ENCODE measurements at places on chromosomes 7 and 10.

DNA sequence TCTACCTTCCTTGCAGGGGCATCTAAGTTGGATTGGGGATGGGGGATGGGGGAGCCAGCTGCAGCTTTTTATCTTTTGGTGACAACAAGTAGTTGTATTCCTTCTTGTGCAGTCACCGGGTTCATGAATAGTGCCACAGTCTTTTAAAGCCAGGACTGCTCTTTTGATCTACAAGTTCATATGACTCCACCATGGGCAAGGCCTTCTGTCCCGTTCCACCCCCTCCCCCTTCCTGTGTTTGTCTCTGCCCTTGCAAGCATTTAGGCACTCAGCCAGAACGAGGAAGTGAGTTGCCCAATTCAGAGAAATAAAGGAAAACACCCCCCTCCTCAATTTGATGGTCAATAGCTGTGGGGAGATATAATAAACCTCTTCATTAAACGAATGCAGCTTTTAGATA lies 44.8 kb upstream of the EGR2 start:
- no peak for DNase-seq

GRCh38 chr7:84700563-84701370 lies 486.1 kb downstream of the SEMA3D start:
- no peak for DNase-seq

- no peak for DNase-seq
These were observed 14.7 kb downstream of the BRAT1 start for GRCh38 chr7:2540641-2541051.

DNA sequence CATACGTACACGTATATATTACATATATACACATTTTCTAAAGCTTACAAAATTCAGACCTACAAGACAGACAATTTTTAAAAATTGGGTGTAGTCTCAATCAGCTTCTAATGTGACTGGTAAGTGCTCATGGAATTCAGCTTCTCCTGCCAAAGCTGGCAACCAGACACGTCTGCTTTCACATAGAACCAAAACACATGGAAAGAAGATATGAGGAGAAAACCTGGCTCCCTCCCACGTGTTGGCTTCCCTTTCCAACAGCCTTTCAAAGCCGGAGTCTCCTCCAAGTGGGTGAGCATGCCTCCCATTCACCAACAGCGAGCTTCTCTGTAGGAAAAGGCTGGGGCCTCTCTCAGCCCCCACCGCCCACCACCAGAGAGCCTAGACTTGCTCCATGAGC lies 33.4 kb downstream of the CDCA7L start:
- DNase-seq, result no peak

- peak; percentile 7 for DNase-seq
These were observed 12.1 kb upstream of the TRUB1 start for GRCh38 chr10:114925587-114926586.

DNA sequence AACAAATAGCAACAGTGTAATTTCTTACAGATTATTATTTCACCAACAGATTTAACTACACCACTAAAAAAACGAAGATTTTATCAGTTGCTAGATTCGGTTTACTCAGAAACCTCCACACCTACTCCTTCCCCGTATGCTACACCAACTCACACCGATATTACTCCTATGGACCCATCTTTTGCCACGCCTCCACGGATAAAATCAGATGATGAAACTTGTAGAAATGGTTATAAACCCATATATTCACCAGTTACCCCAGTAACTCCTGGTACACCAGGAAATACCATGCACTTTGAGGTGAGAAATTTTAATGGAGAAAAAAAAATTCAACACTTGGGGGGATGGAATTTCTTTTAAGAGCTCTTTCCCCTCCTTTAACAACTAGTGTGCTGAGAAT lies 92.5 kb downstream of the KMT2E start:
- DNase-seq, result no peak

DNA sequence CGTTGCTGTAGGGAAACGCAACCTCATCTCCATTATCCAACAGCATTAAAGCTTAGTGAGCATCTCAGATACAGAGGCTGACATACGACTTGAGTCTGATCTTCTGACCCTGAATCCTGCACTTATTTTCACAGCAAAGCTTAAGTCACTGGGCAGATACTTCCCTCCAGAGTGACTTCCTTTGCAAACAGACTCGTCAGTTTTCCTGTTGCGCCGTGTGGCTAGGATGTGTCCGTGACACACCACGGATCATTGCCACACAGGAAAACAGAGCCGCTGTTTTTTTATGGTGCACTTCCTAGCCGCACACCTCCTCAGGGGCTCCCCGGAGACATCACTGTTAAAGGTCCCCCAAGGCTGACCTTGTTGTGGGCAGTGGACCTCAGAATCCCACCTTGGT lies 94.9 kb upstream of the MKI67 start:
- no peak for DNase-seq

GRCh38 chr10:12465385-12466136 lies 116.2 kb downstream of the CAMK1D start:
- DNase-seq, result no peak

DNA sequence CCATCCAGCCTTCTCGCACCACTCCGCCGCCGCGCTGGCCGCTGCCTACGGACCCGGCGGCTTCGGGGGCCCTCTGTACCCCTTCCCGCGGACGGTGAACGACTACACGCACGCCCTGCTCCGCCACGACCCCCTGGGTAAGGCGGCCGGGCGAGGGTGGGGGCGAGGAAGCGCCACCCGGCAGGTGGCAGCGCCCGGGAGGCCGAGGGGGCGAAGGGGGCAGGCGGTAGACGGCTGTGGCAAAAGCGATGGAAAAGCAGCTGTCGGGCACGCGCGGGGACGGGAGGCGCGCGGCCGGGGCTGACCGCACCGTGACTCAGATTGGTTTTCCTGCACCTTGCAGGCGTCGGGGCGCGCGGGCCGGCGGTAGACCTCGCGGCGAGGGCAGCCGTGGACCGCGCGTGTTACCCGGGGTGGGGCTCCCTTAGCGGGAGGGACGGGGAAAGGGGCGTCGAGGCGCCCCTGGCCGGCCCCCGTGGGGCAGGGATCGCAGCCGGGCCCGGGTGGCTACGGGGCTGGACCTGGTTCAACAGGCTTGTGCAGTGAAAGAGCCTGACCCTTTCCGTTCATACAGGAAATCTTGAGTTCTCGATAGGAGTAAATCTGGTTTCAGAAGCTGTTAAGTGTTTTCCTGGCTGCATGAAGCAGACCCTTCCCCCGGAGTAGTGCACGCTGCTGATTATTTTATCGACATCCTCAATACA lies 608 bp downstream of the HHEX start:
- peak; percentile 52 for DNase-seq

GRCh38 chr7:54345746-54346145 lies 196.4 kb upstream of the VSTM2A start:
- no peak for DNase-seq

GRCh38 chr7:22787951-22788350 lies 34.7 kb downstream of the TOMM7 start:
- no peak for DNase-seq

GRCh38 chr7:99141334-99141733 lies 2.6 kb downstream of the SMURF1 start:
- DNase-seq, result no peak

DNA sequence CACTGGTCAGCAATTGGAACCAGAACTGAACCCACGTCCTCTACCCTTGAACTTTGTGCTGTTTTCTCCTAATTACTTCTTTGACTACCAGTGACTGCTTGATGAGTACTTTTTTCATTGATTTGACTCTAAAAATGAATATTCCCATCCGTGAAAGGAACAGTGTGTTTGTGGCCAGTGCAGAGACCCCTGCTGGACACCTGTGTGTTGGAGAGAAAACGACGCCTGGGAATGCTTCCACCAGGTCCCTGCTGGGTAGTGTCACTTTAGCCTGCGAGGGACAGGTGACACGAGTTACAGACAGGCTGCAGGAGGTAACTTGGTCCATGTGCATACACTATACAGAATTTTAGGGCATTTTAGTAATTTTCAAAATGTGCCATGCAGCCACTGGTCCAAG lies 6.8 kb upstream of the GJD4 start:
- no peak for DNase-seq

DNA sequence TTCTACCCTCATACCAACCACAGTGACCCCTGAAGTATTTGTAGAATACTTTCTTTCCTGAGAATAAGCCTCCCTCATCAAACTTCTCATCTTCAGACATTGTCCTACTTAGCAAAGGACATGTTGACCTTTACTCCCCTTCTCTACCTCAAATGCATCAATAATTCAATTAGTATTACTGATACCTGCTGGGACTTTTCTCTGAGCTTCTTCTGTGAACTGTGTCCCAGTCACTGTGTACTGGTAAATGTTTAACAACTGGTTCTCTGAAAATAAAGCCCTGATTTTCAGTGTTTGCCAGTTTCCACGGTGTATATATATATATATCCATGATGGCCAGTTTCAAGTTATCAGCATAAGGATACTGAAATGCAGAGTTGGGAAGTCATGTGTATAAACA lies 12.2 kb downstream of the PANK1 start:
- no peak for DNase-seq

GRCh38 chr7:50826371-50827172 lies 43.9 kb upstream of the GRB10 start:
- peak; percentile 15 for DNase-seq

DNA sequence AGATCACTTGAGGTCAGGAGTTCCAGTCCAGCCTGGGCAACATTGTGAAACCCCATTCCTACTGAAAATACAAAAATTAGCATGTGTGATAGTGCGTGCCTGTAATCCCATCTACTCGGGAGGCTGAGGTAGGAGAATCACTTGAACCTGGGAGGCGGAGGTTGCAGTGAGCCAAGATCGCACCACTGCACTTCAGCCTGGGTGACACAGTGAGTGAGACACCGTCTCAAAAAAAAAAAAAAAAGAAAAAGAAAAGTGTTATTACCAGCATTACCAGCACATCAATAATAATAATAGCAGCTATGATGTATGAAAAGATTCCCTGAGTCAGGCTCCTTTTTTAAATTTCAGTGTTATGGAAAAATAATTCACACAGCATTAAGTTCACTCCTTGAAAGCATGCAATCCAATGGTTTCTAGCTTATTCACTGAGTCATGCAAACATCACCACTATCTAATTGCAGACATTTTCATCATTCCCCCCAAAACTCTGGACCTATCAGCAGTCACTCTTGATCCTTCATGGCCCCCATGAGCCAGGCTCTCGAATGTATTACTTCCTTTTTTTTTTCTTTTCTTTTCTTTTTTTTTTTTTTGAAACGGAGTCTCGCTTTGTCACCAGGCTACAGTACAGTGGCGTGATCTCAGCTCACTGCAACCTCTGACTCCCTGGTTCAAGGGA lies 228.4 kb downstream of the FANK1 start:
- DNase-seq, result no peak

DNA sequence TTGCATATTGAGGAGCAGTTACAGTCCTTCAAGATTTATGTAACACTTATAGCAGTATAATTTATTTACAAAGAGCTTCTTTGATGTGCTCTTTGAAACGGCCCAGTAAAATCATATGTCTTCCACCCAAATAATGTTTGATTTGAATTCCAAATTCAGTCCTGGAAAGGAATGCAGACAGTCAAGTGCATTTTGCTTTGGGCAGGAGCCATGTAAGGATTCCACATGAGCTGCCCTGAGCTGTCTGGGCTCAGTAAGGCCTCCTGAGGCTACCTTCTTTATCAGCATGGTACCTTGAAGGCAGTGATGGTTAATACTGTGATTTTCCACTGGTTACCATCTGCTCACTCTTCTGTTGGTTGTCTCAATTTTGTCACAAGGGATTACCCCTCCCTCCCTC lies 41.6 kb upstream of the LHFPL3 start:
- DNase-seq, result no peak

GRCh38 chr10:124588736-124589490 lies 127.3 kb downstream of the LHPP start:
- DNase-seq, result no peak

Measured in stimulated activated CD4-positive, alpha-beta T cell treated with anti-CD3 and anti-CD28 coated beads, Interleukin-4, amount 100 ng/mL, for 24 hours (primary cell).